ENCODE measurements at places on chromosomes 2 and 18.

DNA sequence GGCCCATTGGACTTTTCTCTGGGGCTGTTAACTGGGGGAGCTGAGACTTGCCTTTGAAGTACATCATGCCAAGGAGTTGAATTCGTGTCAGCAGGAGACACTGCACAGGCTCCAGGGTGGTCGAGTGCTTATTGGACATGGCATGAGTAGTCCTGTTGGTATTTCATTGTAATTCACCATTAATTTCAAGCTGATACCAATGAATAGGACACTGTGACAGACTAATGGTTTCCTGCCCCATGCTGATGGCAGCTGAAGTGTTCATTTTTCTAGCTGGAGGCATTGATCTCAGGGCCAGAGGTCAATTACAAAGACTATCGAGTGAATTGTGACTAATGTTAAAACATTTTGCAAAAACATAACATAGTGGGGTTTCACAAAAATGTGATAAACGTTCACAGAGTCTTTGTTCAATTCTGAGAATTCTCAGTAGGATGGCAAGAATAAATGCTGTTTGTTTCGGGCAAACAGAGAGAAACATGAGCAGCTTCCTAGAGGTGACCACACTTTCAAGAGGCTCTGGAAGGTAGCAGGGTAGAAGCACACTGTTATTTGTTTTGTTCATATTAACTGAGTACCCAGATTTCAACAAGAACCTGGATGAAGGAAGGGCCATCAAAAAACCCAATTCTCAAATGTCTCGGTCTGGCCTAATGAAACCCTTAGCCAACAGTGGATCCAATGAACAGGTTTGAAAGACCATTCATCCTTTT is 90.6 kb upstream of the ARL4C start:
- DNase-seq = no peak

DNA sequence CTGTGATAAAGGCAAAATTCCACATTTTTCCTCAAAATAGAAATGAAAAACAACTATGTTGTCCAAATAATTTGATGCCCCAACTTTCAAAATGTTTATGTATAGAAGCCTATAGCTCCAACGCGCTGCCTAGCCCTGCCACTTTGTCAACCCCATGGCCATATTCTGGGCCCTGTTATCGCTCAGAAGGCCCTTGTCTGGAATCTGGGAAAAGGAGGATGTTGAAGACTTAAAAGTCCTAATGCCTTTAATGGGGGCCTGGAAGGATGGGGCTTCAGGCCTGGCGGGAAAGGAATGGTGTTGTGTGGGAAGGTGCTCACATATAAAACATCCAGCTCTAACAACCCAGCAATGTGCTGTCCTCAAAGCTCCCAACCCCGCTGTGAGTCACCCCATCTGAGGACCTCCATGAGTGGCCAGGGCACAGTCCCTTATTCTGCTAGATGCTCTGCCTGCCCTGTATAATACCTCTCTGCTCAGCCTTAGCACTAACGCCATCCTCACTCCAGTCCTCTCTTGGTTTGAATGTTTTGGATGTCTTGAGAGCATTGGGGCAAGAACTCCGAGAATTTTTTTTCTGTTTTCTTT is 86.0 kb downstream of the ACSL3 start:
- no peak for DNase-seq

DNA sequence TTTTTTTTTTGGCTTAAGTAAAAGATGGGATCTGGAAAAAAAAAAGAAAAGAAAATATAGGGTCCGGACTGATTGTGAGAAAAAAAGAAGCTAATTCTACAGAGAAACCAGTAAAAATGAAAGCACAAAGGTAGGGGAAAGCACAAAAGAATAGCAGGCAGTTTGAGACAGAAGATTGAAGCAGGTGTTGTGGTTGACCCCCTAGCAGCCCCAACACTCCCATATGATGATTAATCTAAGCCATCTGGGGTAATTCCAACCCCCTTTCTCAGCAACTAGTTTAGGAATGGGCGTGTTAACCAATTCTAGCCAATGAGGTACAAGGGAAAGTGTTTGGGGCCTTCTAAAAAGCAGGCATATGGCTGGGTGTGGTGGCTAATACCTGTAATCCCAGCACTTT is 77.0 kb downstream of the MBD2 start:
- DNase-seq = no peak

GRCh38 chr2:130261099-130261498 is 62.9 kb upstream of the TUBA3E start:
- DNase-seq = no peak

DNA sequence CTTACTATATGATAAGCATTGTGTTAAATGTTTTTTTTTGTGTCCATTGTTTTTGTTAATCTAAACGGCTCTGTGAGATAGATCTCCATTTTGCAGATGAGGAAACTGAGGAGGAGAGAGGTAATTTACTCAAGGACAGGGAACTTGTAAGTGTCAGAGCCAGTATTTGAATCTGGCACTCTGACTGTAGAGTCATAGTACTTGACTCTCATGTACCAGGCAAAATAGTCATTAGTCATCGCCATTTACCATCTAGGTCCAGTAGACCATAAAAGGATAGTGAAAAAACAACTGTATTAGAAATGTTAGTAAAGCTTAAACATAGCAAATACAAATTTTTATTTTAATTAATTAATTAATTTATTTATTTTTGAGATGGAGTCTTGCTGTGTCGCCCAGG is 4.8 kb downstream of the PSMD14 start:
- no peak for DNase-seq

- no peak for DNase-seq
Measured at GRCh38 chr2:122471753-122472152, 716.3 kb downstream of the TSN start.

GRCh38 chr18:48745293-48745692 is 205.5 kb downstream of the SMAD7 start:
- DNase-seq = no peak

GRCh38 chr2:32812316-32812715 is 134.4 kb upstream of the LTBP1 start:
- no peak for DNase-seq

DNA sequence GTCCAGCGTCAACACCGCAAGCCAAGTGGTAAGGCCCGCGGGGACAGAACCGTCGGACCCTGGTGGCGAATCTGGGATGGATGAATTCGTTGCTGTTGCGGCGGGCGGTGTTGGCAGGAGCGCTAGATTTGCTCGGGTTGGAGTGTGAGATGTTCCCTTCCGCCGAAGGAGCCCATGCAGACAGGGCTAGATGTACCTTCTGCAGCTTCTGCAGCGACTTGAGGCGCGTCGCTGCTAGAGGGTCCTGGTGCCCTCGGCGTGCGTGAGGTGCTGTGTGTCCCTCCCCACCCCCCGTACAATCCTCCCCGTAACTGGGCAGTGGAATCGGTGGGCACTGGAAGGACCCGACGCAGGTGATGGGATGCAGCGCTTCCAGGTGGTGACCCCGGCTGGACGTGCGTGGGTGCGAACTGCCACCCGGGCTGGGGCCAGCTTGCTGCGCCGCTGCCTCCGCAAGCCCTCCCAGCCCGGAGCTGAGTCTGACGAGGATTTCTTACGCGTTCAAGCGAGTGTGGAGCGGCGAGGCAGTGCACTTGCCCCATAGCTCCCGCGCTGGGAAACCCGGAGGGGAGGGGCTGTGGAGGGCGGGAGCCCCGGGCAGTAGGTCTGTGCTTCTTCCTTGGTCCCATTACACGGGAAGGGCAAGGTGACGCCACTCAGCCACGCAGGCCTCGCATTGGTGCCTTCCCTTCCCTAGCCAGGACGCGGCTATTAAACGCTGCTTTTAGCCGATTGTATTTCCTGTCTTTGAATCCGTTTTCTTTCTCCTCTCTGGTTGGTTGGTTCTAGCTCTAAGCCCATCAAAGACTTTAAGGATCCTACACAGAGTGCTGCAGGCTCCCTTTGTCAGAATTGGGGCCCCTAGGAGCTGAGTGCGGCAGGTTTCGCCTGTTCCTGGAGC is 34.2 kb downstream of the CHRNA1 start:
- DNase-seq = peak; percentile 32

DNA sequence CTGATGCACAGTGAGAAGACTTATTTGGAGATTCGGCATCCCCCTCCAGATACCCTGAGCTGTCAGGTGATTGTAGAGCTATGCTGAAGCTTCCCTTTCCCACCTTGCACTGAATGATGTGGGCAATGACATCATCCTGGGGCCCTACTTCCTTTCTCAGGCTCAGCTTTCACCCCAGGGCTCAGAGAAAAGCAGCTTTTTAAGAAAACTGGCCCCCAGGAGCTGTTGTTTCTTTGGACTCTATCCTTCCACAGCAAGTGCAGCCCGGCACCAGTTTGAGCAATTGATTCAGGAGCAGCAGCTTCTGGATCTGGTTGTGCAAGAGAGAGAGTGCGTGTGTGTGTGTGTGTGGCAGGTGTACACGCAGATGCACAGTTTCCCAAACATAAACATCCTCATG is 251.3 kb downstream of the ANAPC1 start:
- peak; percentile 28 for DNase-seq

GRCh38 chr2:30583204-30583749 is 136.2 kb downstream of the LCLAT1 start:
- DNase-seq = no peak

GRCh38 chr18:12248926-12249720 is 5.0 kb upstream of the CIDEA start:
- no peak for DNase-seq

DNA sequence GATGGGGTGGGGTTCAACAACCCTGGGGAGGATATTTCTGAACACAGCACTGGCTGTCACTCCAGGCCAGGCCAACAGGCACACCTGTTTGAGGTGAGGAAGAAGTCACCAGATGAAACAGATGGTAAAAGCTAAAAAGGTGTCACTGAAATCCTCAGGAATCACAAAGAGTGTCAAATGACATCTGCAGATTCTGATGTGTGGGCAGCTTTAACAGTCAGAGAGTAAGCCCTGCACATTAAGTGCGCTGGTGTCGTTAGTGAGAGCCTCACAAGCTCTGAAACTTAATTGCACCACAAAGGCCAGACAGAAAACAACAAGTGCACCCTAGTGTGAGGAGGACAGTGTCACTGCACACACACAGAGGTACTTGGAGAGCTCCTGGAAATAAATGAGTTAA is 13.6 kb downstream of the FLACC1 start:
- DNase-seq = no peak

GRCh38 chr2:109701362-109701761 is 87.2 kb downstream of the SOWAHC start:
- DNase-seq = no peak

- no peak for DNase-seq
Measured at GRCh38 chr18:24989760-24990593, 362.0 kb downstream of the ZNF521 start.

DNA sequence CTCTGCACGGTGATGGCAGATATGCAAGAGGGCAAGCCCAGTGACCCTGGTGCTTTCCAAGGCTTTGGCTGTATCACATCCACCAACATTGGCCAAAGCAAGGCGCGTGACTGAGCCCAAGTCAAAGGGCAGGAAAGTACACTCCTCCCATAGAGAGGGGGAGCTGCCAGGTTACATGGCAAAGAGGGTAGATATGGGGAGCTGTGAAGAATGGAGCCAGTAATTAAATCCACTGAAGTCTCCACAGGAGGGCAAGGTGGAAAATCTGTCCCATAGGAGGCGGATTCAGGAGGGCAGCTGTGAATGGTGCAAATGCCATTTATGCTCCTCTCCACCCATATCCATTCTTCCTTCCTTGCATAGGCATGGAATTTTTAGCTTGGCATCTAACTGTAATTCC is 44.6 kb upstream of the THOC1 start:
- DNase-seq = no peak

DNA sequence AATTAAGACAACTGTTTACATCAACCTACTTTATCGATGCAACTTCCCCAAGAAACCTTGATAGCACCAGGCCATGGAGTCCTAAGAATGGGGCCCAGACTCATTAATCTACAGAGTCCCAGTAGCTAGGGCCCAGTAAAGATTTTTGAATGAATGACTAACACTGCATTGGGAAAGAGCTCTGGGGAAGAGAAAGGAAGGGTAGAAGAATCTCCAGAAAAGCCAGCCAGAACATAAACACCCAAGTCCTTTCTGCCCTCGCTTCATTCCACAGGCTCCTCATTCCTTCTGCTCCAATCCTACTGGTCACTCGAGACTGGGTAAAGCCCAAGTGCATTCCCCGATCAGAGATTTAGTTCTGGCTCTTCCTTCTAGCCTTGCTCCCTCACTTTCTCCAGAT is 44.3 kb downstream of the CYRIA start:
- DNase-seq = no peak

GRCh38 chr2:96188821-96189526 is 19.7 kb downstream of the STARD7 start:
- no peak for DNase-seq

- DNase-seq = no peak
Measured at GRCh38 chr2:241178961-241179360, 9.5 kb upstream of the ANO7 start.

GRCh38 chr2:124026503-124026902 is 1.4 kb downstream of the CNTNAP5 start:
- no peak for DNase-seq

DNA sequence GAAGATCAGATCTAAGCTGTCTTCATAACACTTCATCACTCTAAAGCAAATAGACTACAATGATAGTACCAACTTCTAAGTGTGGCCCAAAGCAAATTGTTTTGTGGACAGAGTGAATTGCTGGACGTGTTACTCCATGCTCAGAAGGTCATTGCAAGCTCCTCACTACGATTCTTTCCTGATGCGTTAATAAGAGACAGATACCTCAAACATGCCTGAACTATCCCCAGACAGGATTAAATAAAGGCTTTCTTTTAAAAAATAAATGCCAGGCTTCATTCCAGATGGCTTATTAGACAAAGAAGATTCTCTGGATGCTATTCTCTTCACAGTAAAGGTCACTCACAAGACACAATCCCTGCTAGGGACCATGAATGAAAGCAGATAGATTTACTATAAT is 621.2 kb downstream of the DCDC2C start:
- no peak for DNase-seq

DNA sequence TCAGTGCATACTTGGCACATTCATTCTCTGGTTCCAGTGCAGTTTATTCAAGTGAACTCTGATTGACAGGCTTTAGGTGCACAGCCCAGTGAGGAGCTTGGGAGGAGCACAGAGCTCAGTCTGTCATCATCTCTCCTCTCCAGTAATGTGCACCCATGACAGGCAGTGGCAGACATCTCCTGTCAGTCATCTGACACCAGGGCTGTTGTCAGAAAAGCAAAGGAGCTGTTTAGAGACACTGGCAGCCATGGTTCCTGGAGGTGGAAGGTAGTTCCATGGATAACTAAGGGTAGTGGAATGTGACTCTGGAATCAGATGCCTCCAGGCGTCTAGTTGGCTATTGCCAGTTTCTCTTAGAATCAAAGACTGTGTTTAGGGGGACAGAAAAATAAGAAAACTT is 308.8 kb downstream of the DCDC2C start:
- DNase-seq = no peak

DNA sequence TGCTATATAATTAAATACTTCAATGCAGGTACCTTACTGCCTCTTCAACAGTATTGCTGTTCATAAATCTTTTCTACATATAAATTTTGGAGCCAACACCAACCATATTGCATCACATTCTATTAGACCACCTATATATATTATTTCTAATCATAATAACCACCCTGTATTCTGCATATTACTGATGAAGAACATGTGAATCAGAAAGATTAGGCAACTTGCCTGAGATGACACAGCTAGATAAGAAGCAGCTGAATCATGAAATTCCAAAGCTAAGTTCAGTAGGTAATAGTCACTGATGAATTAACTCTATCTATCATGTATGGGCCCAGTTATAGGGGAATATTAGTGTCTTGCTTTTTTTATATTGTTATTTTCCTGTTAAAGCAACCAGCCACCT is 161.8 kb downstream of the AGPS start:
- no peak for DNase-seq

Measured in stimulated activated CD8-positive, alpha-beta memory T cell treated with anti-CD3 and anti-CD28 coated beads, Interleukin-2, amount 100 ng/mL, for 48 hours (primary cell).